ENCODE measurements at places on chromosomes 3 and 15.

- no peak for DNase-seq
Measured at GRCh38 chr3:107201146-107201545, 176.1 kb upstream of the CCDC54 start.

- DNase-seq: no peak
Measured at GRCh38 chr3:173993299-173993698, 595.8 kb downstream of the NLGN1 start.

GRCh38 chr3:138941259-138941885 is 5.6 kb downstream of the FOXL2 start:
- no peak for DNase-seq

DNA sequence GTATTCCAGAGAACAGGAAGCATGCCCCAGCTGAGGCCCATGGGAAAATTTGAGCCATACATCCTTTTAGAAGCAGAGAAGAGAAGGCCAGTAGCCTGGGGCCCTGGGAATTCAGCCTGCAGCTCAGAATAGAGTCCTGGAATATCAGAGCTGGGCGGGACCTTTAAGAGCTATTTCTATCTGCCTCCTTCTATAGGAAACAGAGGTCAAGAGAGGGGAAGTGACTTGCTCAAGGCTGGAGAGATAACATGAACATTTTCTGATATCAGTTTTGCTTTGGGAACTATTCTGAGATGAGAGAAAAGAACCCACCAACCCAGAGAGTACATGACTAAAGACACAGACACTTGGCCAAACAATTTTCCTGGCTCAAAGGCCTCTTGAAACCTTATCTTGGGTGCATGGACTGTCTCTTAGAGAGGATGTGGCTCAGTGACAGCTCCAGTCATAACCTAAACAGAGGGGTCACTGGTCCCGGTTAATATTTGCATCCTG is 26.0 kb downstream of the MASP1 start:
- DNase-seq: no peak

- no peak for DNase-seq
Measured at GRCh38 chr3:195260280-195260905, 10.6 kb downstream of the XXYLT1 start.

GRCh38 chr3:172716476-172716875 is 5.6 kb upstream of the NCEH1 start:
- DNase-seq: no peak

DNA sequence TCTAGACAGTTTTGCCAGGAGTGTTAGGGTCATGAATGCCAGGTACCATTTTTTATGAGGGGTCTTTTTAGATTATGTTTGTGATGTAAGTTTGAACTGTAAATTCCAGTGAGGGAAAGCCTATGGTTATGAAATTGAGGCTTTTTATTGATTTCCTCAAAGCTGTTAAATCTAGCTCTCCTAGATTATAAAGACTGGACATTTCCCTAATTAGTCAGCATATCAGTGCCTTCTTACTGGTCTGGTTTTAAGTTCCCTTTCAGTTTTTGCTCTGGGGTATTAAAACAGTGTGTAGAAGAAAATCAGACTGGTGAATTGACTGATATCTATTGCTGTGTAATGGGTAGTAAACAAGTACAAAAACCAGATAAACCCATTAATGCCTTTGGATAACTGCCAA is 39.2 kb downstream of the LRRC49 start:
- no peak for DNase-seq

DNA sequence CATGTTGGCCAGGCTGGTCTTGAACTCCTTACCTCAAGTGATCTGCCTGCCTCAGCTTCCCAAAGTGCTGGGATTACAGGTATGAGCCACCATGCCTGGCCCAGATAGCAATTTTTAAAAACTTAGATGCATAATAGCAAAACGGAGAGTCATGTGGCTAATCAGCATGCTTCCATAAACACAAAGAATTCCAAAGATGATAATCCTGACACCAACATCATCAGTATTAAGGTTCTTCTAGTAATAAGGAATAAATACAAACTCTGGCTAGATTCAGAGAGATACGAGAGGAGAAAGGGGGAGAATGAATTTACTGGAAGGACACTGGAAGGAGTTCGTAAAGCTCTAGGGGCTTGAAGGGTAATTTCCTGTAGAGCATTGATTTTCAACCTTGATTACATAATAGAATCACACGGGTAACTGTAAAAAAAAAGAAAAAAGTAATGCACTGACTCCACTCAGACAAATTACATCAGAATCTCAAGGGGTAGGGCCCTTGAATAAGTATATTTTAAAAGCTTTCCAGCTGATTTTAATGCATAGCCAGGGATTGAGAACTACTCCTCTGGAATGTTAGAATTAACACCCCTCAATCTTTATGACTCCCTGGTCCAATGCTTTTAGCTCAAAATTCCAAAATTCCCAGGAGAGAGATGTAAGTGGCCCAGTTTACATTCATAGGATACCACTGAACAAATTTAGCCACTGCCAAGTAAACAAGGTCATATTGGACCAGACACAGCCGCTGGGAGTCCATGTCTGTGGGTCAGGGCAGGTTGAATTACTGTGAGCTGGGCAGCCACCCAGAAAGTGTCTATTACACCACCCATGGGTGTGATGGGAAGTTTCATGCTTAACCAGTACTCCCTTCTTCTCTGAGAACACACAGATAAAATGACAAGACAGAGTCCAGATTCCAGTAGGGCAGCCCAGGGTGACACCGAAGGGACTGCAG is 243.9 kb downstream of the TBL1XR1 start:
- no peak for DNase-seq

DNA sequence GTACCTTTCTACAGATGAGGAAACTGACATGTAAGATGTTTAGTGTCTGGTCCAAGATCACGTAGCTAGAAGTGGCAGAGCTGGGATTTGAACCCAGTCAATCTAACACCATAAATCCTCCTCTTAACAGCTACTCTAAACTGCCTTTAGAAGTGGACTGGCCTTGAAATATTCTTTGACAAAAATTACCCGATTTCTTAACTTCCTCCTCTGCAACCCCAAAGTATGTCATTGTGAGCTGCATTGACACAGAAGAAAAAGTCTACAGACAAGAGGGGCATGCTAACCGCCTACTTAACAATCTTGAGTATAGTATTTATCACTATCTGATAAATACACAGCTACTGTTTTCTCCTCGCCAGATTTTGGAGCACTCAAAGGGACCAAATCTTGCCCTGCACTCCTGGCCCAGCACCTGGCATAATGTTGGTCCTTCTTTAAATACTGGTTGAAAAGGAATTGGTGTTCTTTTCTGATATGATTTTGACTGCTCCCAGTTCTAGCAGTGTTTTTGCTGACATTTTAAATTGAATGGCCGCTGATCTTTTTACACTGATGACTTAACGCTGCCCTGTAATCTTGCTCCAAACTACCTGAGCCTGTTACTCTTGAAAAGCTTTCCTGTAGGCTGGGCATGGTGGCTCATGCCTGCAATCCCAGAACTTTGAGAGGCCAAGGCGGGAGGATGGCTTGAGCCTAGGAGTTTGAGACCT is 36.9 kb downstream of the ITPR1 start:
- no peak for DNase-seq

DNA sequence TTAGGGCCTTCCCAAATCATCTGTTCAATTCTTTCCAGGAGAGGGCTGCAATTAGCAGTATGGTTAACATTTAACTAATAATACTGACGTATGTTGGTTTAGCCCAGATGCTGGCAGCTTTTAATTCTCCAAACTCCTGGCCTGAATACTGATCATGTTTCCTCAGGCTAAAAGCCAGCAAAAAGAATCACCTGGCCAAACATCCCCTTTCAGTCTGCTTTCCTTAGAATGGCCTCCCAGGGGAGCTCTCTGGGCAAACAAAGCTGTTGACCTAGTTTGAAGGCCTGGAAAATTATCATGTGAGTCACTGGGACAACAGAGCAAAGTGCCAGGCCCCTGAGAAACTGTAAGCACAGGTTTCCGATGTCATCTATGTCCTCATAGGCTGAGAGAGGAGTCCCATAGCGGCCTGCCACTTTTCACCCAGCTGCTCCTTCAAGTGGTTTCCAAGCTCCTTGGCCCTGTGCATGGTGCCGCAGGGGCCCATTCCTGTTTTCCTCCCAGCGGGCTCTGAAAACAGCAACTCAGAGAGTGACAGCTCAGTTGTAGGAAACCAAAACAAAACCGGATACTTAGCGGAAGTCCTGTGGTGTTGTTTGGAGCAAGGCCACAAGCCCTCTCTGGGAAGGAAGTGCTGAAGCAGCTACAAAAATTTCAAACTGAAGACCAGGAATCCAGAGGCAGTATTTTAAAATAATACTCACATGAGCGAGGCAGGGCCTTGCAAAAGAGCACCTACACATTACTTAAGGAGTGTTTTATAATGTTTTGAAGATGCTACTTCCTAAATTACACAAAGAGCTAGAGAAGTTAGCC is 36.5 kb upstream of the RAB11A start:
- DNase-seq: peak; percentile 98

GRCh38 chr3:159788291-159788690 is 200.3 kb upstream of the IL12A start:
- no peak for DNase-seq

DNA sequence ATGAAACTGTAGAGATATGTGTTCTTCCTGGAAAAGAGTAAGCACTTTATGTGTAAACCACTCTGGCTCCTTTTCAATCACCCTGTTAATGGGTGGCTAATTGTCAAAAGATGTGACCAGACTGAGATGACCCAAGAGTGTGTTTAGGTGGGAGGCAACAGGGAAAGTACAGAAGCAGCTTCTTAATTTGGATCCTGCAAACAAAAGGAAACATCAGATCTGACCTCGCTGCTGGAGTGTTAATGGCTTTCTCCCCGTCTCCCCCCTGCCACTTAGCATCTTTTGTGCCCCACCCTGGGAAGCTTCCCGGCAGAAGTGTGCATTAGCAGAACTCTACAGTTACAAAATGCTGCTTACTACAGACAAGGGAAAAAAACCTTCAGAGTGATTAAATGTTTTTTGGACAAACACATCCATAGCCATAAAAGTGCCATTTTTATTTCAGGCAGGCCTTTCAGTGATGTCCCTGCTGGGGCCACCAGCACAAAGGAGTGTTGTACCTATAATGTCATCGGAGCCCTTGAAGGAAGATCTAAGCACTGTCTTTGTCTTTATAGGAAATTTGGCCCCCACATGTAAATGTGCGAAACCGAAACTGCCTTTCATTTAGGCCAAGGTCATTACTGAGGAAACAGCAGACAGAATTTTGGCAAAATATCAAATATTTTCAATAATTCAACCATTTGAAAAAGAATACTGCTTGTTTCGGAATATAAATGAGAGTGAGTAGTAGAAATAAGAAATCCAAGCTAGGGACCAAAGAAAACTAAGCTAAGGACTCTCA is 311.0 kb downstream of the WDR72 start:
- no peak for DNase-seq

Data from osteocyte (in vitro differentiated cells).